NCI-H2081 treated with DMSO at 0.1 percent for 48 hours (cell line): ENCODE measurements at places on chromosomes 1 and 21.

GRCh38 chr1:224801844-224802490 lies 127.5 kb upstream of the DNAH14 start:
- no peak for DNase-seq

- DNase-seq: no peak
These were observed 380.0 kb upstream of the ADGRL2 start for GRCh38 chr1:81420760-81421159.

- no peak for DNase-seq
These were observed 341.5 kb downstream of the KCNH1 start for GRCh38 chr1:210792250-210793102.

- DNase-seq: no peak
These were observed 59.8 kb downstream of the CRB1 start for GRCh38 chr1:197327776-197328364.

GRCh38 chr1:209403921-209404320 lies 179.6 kb upstream of the CAMK1G start:
- no peak for DNase-seq

- no peak for DNase-seq
These were observed 406.9 kb upstream of the B3GALT2 start for GRCh38 chr1:193593147-193593885.

DNA sequence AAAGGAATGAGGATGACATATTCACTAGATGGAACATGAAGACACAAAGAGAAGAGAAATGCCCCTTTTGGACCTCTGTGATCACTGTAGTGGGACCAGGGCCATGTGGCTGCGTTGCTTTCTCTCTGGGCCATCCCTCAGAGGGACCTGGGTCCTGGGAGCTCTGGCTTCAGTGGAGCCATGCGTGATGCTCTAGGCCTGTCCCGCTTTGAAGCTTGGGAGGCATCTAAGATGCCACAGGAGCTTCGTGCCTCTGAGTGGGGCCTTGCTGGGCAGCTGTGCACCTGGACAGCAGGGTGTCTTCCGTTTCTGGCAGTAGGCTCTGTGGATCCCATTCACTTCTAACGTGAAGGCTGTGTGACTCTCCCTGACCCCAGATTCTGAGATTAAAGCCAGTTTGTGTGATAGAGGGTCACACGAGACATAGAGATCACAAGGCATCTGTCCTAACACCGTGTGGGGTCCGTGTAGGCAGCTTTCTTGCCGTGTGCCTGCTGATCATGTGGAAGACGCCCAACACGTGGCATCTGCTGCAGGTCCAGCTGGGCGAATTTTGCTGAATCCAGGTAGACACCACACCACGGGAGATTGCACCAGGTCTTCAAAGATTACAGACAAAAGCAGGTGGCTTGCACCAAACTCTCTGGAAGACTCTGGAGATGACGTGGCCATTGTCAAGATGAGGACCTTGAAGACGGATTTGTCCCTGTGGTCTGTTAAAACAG lies 17.2 kb upstream of the PRSS38 start:
- no peak for DNase-seq

DNA sequence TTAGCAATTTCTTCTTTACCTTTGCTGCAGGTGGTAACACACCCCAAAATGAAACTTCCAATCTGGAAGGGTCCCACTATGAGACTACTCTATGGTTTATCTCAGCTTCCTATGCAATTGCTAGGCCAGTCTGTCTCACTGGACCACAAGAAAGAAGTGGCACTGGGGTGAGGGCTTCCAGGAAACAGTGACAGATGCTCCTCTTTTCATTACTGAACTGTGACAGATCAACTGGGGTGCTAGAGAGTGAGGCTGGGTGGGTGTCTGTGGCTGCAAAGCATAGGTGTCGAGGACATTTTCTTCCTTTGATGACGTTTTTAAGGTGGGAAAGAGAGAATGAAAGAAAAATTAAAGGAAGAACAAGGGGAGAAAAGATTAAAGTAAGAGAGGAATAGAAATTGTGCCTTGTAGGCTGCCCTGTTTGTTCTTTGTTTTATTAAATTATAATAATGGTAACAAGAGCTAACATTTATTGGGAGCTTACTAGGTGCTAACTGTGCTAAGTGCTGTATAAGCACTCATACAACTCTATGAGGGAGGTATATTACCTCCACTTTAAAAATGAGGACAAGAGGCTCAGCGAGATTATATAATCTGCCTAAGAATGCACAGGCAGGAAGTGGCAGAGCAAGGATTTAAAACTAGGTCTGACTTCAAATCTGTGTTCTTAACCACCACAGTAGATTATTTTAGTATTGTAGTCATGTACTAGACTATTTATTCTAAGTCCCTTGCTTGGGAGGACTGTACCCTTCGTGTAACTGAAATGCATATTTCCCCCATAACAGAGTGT lies 27.8 kb upstream of the DMRTA2 start:
- DNase-seq: no peak
